ENCODE measurements at places on chromosomes 12 and 14. TPM values are rescaled to one million over a fixed set of nuclear protein-coding genes. Genes with fewer than 3 reads are reported as not detected.

Gene NRXN3
- total RNA-seq: 1.6 TPM

Gene C12orf75
- 16.7 TPM for total RNA-seq

Gene GPRC5D
- total RNA-seq: not detected

Gene KRT83
- not detected for total RNA-seq

Gene CLEC7A
- total RNA-seq: 70.7 TPM

Gene DNAH10
- total RNA-seq: 0.70 TPM

Gene SLCO1B1
- not detected for total RNA-seq

Gene SAMD15
- total RNA-seq: 0.79 TPM

Gene RDH5
- total RNA-seq: 7.4 TPM

Gene ACTR6
- 32.4 TPM for total RNA-seq

Gene ABCB9
- total RNA-seq: 6.1 TPM

Gene EEA1
- total RNA-seq: 25.5 TPM

Gene CARMIL3
- total RNA-seq: 3.0 TPM

Gene TMEM63C
- 8.7 TPM for total RNA-seq

Gene TMEM119
- total RNA-seq: 13.8 TPM

Gene METTL25
- 17.1 TPM for total RNA-seq

Gene BEGAIN
- 8.5 TPM for total RNA-seq

Gene PLEKHG3
- total RNA-seq: 72.2 TPM

Gene TSPAN19
- total RNA-seq: not detected

Gene RERG
- total RNA-seq: 54.4 TPM

Gene KRT7
- 1.5 TPM for total RNA-seq

Gene SPX
- total RNA-seq: 1.3 TPM

Gene CDC42BPB
- total RNA-seq: 79.6 TPM

Gene REP15
- total RNA-seq: 3.6 TPM

Gene DEPDC4
- total RNA-seq: 0.85 TPM

Gene PPP1R1A
- not detected for total RNA-seq

Gene LRRC23
- total RNA-seq: 5.0 TPM

Gene CATSPERB
- 1.2 TPM for total RNA-seq

Gene BIN2
- total RNA-seq: 72.6 TPM

Gene BCL2L14
- total RNA-seq: 1.6 TPM

Gene OTOGL
- total RNA-seq: 0.16 TPM

Gene CBLN3
- total RNA-seq: 13.9 TPM

Gene PROX2
- not detected for total RNA-seq

Gene SYNE3
- 27.2 TPM for total RNA-seq

Gene SLC10A1
- not detected for total RNA-seq

Gene KCNH3
- total RNA-seq: 0.41 TPM

Gene P2RX2
- 3.0 TPM for total RNA-seq

Gene TXNDC16
- 17.3 TPM for total RNA-seq

Gene SLC25A47
- total RNA-seq: not detected

Gene SBNO1
- 29.8 TPM for total RNA-seq

Gene CPNE6
- not detected for total RNA-seq

Gene ADAM20
- total RNA-seq: 4.8 TPM

All from spleen (tissue), 13 donors.